Left renal cortex interstitium (tissue), 4 donors: ENCODE measurements at places on chromosomes 2 and 18.

- DNase-seq = no peak
Measured at GRCh38 chr18:23927821-23928746, 86.5 kb upstream of the TTC39C start.

GRCh38 chr2:161423421-161424393 is 7.6 kb downstream of the TBR1 start:
- DNase-seq = no peak

- DNase-seq = no peak
Measured at GRCh38 chr18:28804512-28805202, 627.7 kb upstream of the CDH2 start.

DNA sequence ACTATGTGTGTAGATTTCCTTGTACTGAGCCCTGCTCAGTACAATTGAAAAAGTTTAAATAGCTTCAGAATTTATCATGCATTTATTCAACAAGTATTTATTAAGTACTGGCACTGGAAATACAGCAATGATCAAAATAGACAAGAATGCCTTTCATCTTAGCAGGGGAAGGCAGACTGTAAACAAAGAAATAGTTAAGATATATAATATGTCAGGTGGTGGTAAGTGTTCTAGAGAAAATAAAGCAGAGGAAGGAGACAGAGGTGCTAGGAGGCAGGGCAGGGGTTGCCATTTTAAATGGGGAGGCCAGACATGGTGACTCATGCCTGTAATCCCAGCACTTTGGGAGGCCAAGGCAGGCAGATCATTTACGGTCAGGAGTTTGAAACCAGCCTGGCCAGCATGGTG is 13.6 kb upstream of the LIPG start:
- DNase-seq = no peak
